ENCODE measurements at places on chromosomes 4 and X. TPM values are rescaled to one million over a fixed set of nuclear protein-coding genes. Genes with fewer than 3 reads are reported as not detected.

CT45A10 gene
- total RNA-seq, result not detected

GLRA2 gene
- not detected for total RNA-seq

TRIM75 gene
- total RNA-seq, result not detected

EBP gene
- total RNA-seq, result 143 TPM

FAM149A gene
- 7.5 TPM for total RNA-seq

BGN gene
- 2.1 TPM for total RNA-seq

NPY1R gene
- total RNA-seq, result 7.2 TPM

PPA2 gene
- total RNA-seq, result 67.0 TPM

DGKK gene
- total RNA-seq, result 19.2 TPM

TLR10 gene
- not detected for total RNA-seq

ADH1A gene
- total RNA-seq, result not detected

TBX22 gene
- 0.33 TPM for total RNA-seq

CHRDL1 gene
- total RNA-seq, result 17.4 TPM

BST1 gene
- not detected for total RNA-seq

VSIG1 gene
- total RNA-seq, result 1.6 TPM
